Osteocyte (in vitro differentiated cells): ENCODE measurements at places on chromosomes 11 and 22. TPM values are rescaled to one million over a fixed set of nuclear protein-coding genes. Genes with fewer than 3 reads are reported as not detected.

DNA sequence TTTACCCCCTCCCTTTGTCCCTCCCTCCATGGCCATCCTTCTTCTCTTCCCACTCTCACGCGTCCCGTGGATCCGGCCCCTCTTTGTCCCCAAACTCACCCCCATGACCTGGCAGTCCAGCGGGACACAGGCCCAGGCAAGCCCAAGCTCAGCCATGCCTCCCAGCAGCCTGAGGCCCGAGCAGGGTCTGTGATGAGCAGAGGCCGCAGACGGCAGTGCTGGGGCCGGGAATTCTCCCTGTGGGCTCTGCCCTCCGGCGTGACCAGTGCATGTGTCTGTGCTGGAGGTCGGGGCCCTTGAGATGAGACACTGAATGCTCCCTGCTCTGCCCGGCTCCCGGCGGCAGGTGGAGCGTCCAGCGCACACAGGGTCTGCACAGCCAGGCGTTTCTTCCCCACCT, 237.9 kb downstream of the BRD1 start:
- no peak for DNase-seq

The MYOD1 gene
- not detected in 2 replicates for total RNA-seq

DNA sequence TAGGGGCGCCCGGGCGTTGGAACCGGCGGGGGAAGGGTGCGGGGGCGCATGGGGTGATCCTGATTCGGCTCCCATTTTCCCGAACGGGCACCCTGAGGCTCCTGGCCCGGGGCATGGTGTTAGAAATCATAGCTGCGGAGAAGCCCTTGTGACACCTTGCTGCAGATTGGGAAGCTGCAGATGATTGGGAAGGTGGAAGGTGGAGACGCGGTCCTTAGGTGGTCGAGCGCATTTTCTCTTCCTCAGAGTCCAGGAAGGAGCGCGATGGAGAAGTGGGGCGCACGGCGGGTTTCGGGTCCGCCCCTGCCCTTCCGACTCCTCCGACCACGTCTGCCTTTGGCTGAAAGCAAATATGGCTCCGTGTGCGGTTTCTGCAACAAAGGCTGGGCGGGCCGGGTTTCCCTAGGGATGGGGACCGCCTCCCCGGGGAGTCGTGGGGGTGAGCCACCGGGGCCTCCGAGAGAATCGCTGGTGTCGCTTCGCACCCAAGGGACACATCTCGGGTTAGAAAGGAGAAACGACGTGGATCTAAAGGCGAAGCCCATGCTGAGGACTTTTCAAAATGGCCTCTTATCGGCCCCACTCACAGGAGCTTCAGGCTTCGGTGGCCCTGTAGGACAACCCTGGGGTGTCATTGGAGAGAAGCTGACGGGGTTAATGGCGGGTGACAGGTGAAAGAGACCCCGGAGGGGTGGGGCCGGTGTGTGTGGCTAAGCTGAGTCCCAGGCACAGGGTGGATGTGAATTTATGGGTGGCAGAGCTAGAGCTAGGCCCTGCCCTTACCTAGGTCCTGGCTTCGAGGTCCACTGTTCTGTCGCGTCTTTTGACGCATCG, 707 bp upstream of the FTH1 start:
- peak; percentile 83 for DNase-seq

DNA sequence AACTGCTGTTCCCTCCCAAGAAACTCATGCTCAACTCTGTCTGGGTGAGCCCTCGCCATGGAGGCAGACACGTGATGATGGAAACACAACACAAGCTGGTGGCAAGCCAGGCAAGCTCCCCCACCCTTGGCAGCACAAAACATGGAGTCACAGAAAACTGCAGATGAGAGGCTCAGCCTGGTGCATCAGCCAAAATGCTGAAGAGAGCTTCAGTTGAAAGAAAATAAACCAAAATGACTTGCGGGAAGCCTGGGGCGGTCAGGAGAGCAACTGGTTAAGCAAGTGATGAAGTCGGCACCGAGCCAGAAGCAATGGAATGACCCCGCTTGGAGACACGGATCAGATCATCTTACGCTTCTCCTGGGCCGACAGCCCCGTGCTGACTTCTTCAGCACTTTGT, 68.3 kb downstream of the C11orf58 start:
- no peak for DNase-seq

The VPS37C gene
- total RNA-seq, result 19.6 and 21.2 TPM in 2 replicates

DNA sequence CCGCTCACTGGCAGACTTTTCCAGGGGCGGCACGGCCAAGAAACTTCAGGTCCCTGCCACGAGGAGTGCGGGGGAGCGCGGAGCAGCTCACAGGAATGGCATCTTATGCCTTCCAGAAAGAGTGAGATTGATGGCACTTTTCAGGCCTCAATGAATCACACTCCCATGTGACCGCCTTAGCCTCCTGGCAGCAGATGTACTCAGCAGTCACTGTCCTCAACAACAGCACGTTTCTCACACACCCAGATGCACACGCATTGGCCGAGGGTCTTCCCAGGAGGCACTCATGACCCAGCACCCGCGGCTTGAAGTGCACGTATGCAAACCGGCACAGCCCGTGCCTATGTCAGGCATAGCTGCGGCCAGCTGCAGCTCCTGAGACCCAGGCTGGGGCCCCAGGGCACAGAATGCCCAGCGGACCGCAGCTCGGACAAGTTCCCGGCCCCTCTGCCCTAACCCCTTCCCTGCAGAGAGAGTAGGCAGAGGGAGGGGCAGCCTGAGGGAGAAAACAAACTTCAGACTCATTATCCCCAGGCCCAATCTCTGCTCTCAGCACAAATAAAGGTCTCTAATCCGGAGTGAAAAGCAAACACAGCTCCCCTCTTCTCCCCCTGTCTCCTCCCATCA, 48.3 kb downstream of the RPUSD4 start:
- peak; percentile 89 for DNase-seq

GRCh38 chr22:29306175-29306834, at the start of gene GAS2L1:
Gene GAS2L1 (plus strand): TSS chr22:29306650. CDS start chr22:29308106, 1,456 bp downstream.
- peak; percentile 95 for DNase-seq

- DNase-seq, result no peak
Observed at GRCh38 chr11:68013611-68014156, 3.6 kb downstream of the ALDH3B1 start.

GRCh38 chr11:120182790-120183491, 27.9 kb upstream of the OAF start:
- DNase-seq, result peak; percentile 57

GRCh38 chr11:75269896-75270295, 29.3 kb downstream of the TPBGL start:
- no peak for DNase-seq

The DDTL gene
- total RNA-seq, result not detected in 2 replicates

GRCh38 chr11:75516886-75517285, 8.9 kb downstream of the GDPD5 start:
- DNase-seq, result no peak

DNA sequence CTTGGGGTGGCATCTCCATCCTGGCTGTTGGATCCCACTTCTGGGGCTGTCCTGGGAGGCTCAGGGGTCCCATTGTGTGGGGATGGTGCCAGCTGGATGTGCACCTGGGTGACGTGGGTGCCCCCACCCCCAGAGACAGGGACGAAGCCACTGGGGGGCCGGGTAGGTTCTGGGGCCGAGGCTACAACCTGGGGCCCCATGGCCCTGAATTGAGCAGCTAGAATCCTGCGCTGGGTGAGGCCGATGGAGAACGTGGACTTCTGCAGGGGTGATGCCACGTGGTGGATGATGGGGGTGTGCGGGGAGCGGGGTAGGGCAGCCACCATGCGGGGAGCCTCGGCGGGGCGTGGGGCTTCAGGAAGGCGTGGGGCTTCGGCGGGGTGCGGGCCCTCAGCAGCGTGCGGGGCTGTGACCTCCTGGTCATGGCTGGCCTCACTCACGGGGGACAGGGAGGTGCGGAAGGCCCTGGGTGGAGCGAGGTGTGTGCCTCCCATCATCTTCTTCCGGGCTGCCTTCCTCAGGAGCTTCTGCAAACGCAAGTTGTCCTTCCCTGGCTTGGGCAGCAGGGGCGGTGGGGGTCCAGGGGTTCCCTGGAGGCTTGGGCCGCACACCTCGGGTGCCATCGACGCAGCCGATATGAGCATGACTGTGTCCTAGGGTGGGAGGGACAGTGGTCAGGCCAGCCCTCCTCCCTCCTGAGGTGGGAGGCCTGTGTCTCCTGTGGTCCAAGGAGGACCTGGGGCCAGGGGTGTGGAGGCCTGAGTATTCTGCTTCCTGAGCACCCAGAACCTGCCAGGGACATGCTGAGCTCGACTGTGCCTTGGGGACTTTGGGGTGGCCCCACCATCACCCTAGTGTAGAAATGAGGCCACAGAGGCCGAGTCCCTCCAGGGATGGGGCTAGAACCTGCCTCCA, 1.5 kb downstream of the PRR33 start:
- no peak for DNase-seq

GRCh38 chr11:44309478-44310205, at the start of gene ALX4:
Gene ALX4 (minus strand): TSS chr11:44310139. CDS start chr11:44310062, 77 bp downstream.
- no peak for DNase-seq

DNA sequence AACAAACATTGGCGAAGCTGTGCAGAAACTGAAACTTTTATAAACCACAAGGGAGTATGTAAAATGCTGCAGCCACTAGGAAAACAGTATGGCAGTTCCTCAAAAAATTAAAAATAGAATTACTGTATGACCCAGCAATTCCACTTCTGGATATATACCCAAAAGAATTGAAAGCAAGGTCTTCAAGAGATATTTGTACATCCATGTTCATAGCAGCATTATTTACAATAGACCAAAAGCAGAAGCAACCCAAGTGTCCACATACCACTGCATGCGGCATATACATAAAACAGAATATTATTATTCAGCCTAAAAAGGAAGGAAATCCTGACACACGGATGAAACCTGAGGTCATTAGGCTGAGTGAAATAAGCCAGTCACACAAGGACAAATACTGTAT, 85.8 kb downstream of the RELT start:
- DNase-seq, result no peak

The TIGD3 gene
- 0.16 and 0.24 TPM in 2 replicates for total RNA-seq

GRCh38 chr11:43930868-43931716, 11.3 kb upstream of the C11orf96 start:
- DNase-seq, result no peak

- no peak for DNase-seq
Observed at GRCh38 chr11:83852775-83853442, 566.7 kb upstream of the CCDC90B start.

The OR5M11 gene
- not detected in 2 replicates for total RNA-seq
